Activated CD8-positive, alpha-beta T cell treated with anti-CD3 and anti-CD28 coated beads, Interleukin-2, amount 10 ng/mL, durations not matched to agents 7 days and 5 days (primary cell): ENCODE measurements at places on chromosomes 12 and 14.

DNA sequence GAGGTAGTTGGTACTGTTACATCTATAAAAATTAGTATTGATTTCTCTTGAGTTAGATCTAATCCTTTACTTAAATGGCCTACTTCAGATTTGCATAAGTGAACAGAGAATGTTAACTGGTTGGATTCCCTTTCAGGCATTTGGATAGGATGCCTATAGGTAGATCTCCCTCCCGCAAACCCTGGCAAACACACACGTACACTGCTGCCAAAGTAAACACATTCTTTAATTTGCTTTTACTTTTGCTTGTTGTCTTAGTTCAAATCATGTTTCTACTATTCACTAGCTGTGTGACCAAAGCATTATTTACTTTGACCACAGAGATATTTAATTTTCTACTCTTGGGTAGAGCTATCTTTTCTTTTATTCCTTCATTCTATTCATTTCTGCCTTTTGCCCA is 936.1 kb upstream of the FBXO33 start:
- no peak overlapping the region for H3K4me3 ChIP-seq
- no peaks in the 10 kb centered on the region for H3K4me1 ChIP-seq
- no peak for DNase-seq
- H3K36me3 ChIP-seq, result no peaks in the 10 kb centered on the region

DNA sequence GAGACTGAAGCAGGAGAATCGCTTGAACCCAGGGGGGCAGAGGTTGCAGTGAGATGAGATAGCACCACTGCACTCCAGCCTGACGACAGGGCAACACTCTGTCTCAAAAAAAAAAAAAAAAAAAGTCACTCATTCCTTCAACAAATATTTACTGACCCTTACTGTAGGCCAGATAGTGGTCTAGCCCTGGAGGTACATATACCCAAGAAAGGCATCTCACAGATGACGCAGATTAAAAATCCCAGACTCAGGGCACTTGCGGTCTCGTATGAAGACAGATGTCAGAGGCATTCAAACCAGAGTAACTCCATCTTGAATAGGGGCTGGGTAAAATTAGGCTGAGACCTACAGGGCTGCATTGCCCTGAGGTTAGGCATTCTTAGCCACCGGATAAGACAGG is 44.8 kb downstream of the CLMN start:
- no peaks in the 10 kb centered on the region for H3K36me3 ChIP-seq
- no peak overlapping the region for H3K4me3 ChIP-seq
- H3K27me3 ChIP-seq, result no peaks in the 10 kb centered on the region
- peaks cover 3% of the 10 kb centered on the region for H3K4me1 ChIP-seq

DNA sequence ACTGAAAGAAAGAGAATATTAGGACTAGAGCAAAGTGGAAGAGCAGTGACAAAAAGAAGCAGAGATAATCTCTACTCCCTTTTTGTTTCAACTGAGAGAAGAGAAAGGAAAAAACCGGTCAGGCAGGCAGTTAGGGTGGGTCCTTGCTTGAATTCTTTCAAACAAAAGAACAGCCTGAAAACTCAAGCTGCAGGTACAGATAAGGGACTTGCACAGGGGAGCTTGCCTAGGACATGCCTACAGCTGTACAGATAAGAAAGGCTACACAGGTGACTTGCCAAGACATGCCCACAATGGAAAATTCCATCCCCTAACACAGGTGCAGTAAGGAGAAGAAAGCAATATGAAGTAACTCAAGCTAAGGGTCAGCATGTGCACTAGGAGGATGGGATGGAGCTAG is 532.2 kb upstream of the MIS18BP1 start:
- no peak overlapping the region for H3K4me3 ChIP-seq
- H3K4me1 ChIP-seq, result no peaks in the 10 kb centered on the region
- no peaks in the 10 kb centered on the region for H3K36me3 ChIP-seq
- DNase-seq, result no peak

GRCh38 chr12:7758766-7759140 is 6.3 kb upstream of the NANOGNB start:
- H3K4me1 ChIP-seq, result peaks cover 5% of the 10 kb centered on the region
- peaks cover 3% of the 10 kb centered on the region for H3K27me3 ChIP-seq
- no peak overlapping the region for H3K4me3 ChIP-seq
- no peak overlapping the region for H3K27ac ChIP-seq
- no peak for DNase-seq

DNA sequence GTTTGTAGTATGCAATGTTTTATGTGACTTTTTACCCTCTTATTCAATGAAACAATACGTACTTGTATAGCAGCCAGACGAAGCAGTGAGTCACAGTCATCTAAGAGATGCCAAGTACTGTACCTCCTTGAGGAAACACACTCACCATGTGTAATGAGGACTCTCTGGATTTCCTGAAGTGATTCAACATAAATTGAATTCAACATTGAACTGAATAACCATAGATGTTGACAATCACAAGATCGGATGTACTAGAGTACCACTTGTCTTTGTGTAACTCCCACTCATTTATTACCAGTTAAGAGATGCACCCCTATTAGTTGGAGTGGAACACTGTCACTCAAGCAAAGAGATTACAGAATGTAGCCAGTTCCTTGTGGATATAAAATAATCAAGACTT is 175.2 kb upstream of the HMGA2 start:
- H3K27ac ChIP-seq, result no peak overlapping the region
- H3K4me1 ChIP-seq, result no peaks in the 10 kb centered on the region
- no peak for DNase-seq
- H3K27me3 ChIP-seq, result no peaks in the 10 kb centered on the region

DNA sequence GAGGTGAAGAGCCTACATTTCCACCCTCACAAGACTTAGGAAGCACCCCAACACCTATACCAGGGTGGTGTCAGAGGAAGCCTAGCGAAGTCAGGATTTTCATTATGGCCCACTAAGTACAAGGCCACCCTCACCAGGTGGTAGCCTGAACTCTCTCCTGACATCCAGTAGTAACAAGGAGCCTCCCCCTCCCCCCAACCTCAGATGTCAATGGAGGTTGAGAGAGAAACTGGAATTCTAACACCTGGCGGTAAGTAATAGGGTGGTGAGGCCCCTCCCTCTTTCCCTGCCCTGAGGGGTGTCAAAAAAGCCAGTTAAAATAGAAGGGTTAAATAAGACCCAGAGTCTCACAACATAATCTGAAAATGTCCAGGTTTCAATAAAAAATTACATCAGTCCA is 37.6 kb downstream of the SINHCAF start:
- H3K27me3 ChIP-seq, result no peaks in the 10 kb centered on the region
- H3K4me1 ChIP-seq, result peaks cover 2% of the 10 kb centered on the region
- H3K4me3 ChIP-seq, result no peak overlapping the region
- no peak overlapping the region for H3K27ac ChIP-seq

DNA sequence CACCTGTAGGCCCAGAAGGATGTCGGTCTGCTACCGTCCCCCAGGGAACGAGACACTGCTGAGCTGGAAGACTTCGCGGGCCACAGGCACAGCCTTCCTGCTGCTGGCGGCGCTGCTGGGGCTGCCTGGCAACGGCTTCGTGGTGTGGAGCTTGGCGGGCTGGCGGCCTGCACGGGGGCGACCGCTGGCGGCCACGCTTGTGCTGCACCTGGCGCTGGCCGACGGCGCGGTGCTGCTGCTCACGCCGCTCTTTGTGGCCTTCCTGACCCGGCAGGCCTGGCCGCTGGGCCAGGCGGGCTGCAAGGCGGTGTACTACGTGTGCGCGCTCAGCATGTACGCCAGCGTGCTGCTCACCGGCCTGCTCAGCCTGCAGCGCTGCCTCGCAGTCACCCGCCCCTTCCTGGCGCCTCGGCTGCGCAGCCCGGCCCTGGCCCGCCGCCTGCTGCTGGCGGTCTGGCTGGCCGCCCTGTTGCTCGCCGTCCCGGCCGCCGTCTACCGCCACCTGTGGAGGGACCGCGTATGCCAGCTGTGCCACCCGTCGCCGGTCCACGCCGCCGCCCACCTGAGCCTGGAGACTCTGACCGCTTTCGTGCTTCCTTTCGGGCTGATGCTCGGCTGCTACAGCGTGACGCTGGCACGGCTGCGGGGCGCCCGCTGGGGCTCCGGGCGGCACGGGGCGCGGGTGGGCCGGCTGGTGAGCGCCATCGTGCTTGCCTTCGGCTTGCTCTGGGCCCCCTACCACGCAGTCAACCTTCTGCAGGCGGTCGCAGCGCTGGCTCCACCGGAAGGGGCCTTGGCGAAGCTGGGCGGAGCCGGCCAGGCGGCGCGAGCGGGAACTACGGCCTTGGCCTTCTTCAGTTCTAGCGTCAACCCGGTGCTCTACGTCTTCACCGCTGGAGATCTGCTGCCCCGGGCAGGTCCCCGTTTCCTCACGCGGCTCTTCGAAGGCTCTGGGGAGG is at the start of gene LTB4R:
TSS of gene LTB4R (plus strand) at position 857 of the 959 bp plus-strand sequence. CDS start 4,150 bp downstream, outside the sequence.
- peak; percentile 77 for DNase-seq
- H3K4me3 ChIP-seq, result peak within 1 kb of the TSS; percentile 72
- H3K27me3 ChIP-seq, result no peaks in the 10 kb centered on the region
- peaks cover 75% of the 10 kb centered on the region for H3K36me3 ChIP-seq

DNA sequence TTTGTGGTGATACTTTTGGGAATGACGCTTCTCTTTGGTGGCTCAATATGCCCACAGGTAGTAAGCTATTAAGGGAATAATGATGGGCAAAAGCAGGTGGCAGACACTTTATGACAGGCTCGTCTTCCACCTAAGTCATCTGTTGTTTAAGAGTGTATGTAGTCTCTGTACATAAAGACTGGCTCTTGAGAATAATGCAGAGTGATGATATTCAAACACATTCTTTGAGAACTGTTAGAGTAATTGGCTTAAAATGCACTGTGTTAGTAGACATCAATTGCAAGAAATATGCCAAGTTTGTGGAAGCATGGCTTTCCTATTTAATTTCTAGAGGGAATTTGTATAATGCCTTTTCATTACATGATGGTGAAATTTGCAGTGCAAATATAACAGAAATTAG is 694.8 kb upstream of the MIS18BP1 start:
- no peaks in the 10 kb centered on the region for H3K27me3 ChIP-seq
- no peaks in the 10 kb centered on the region for H3K4me1 ChIP-seq
- H3K27ac ChIP-seq, result no peak overlapping the region
- H3K4me3 ChIP-seq, result no peak overlapping the region
- no peaks in the 10 kb centered on the region for H3K36me3 ChIP-seq

GRCh38 chr14:22589096-22589839 is at the start of gene DAD1:
DAD1 (minus strand) TSS chr14:22589224; CDS start chr14:22589157, 67 bp downstream.
- H3K27ac ChIP-seq, result peak within 1 kb of the TSS; percentile 100
- H3K36me3 ChIP-seq, result peaks cover 33% of the 10 kb centered on the region
- peak within 1 kb of the TSS; percentile 99 for H3K4me3 ChIP-seq
- H3K27me3 ChIP-seq, result peaks cover 8% of the 10 kb centered on the region
- DNase-seq, result peak; percentile 100

DNA sequence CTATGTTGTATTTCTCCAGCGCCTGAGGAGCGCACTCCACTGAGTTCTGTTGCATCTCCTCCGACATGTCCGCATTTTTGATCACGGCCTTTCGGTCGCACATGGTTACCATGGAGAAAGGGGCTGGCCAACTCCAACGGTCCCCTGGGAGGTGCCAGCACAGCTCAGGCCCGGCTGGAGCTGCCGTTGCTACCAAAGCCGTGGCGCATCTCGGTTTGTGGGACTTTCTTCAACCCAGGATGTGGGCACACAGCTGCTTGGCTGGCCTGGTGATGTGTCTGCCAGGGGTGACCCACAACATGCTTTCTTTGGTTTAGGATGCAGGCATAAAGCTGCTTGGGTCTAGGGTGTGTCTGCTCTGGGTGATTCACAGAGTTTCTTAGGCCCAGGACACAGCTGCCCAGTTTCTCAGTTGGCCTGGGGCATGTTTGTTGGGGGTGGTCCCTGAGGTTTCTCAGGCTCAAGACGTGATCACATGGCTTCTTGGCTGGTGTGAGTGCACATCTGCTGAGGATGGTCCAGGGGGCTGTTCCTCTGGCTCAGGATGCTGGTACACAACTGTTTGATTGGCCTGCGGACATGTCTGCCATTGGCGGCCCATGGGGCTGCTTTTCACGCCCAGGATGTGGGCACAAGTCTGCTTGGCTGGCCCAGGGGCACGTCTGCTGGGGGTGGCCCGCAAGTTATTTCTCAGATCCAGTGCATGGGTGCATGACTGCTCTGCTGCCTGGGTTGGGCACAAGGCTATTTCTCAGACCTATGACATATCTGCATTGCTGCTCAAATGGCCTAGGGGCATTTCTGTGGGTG is 25.9 kb upstream of the GTF2A1 start:
- H3K36me3 ChIP-seq, result no peaks in the 10 kb centered on the region
- peaks cover 8% of the 10 kb centered on the region for H3K4me1 ChIP-seq
- DNase-seq, result no peak
- H3K27me3 ChIP-seq, result no peaks in the 10 kb centered on the region

GRCh38 chr12:69405566-69405865 is 46.0 kb downstream of the YEATS4 start:
- H3K4me3 ChIP-seq, result no peak overlapping the region
- DNase-seq, result no peak
- no peaks in the 10 kb centered on the region for H3K4me1 ChIP-seq
- H3K27me3 ChIP-seq, result no peaks in the 10 kb centered on the region

DNA sequence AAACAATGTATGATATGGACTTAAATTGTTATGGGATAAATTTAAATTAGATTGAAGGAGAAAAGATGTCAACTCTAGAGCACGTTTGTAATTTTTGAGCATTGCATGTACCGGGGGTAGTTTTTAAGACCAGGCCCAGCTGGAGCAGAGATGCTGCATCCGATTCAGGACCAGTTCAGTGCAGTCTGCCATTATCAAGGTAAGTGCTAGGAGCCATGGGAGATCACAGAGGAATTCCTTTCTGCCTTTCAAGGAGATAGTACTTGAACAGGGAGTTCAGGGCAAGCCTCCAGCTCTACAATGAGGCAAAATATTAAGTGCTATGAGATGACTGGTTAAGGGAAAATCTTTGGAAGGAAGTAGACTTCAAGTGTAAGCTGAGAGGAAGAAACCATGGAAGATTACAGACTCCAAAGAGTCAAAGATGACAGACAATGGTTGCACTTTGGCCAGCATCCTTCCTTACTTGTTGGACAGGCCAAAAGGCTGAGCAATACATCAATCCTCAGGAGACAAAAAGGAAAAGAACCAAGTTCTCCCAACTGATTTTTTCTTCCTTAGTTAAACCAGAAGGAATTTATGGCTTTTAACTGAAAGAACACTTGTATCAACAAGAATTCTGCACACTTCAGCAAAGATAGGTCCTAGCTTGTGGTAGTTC is 113.2 kb upstream of the HIF1A start:
- peaks cover 2% of the 10 kb centered on the region for H3K27me3 ChIP-seq
- no peak overlapping the region for H3K27ac ChIP-seq
- no peak for DNase-seq
- H3K4me3 ChIP-seq, result no peak overlapping the region
- H3K36me3 ChIP-seq, result peaks cover 5% of the 10 kb centered on the region
- H3K4me1 ChIP-seq, result peaks cover 35% of the 10 kb centered on the region

GRCh38 chr14:31268216-31268615 is 60.6 kb upstream of the HECTD1 start:
- no peaks in the 10 kb centered on the region for H3K27me3 ChIP-seq
- no peak overlapping the region for H3K4me3 ChIP-seq
- DNase-seq, result no peak
- H3K27ac ChIP-seq, result no peak overlapping the region

DNA sequence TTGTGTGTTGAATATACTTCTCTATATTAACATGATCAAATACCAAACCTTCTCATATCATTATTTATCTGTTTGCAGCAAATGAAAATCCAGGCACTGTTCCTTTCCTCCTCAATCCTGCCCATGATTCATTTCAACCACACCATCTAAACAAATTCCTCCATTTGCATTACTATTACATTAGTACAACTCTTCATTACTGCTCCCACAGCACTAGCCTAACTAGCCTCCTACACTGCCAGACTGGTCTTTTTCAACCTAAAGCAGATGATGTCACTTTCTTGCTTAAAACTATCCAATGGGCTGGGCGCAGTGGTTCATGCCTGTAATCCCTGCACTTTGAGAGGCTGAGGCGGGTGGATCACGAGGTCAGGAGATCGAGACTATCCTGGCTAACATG is 117.3 kb upstream of the MYF6 start:
- no peaks in the 10 kb centered on the region for H3K27me3 ChIP-seq
- H3K36me3 ChIP-seq, result no peaks in the 10 kb centered on the region
- no peak for DNase-seq
- H3K4me3 ChIP-seq, result no peak overlapping the region
- no peak overlapping the region for H3K27ac ChIP-seq
- H3K4me1 ChIP-seq, result no peaks in the 10 kb centered on the region
